ENCODE measurements at places on chromosomes 5 and 9. TPM values are rescaled to one million over a fixed set of nuclear protein-coding genes. Genes with fewer than 3 reads are reported as not detected.

PCDHGA2 gene
- 1.1 TPM for total RNA-seq

SPATA31E1 gene
- total RNA-seq: 0.09 TPM

QRFP gene
- not detected for total RNA-seq

DMRT3 gene
- total RNA-seq: not detected

ARSK gene
- total RNA-seq: 8.5 TPM

- DNase-seq: peak; percentile 87
Measured at GRCh38 chr5:134184155-134185135, 7.7 kb upstream of the SKP1 start.

DNA sequence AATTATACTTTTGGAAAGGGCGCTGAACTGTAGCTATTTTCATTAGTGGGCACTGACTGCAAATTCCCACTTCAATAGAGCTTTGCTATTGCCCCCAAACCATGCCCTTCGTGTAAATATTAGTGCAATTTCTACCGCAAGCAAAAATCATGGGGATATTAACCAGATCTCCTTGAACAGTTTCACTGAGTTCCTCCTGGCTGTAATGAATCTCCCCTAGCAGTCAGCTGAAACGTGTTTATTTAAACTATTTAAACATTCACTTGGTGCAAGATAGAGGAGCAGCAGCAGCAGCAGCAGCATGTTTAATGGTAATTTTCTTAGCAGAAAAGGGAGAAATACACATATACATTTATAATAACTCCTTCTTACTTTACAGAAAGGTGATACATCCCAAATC, 54.4 kb downstream of the ARRDC3 start:
- no peak for DNase-seq

DNA sequence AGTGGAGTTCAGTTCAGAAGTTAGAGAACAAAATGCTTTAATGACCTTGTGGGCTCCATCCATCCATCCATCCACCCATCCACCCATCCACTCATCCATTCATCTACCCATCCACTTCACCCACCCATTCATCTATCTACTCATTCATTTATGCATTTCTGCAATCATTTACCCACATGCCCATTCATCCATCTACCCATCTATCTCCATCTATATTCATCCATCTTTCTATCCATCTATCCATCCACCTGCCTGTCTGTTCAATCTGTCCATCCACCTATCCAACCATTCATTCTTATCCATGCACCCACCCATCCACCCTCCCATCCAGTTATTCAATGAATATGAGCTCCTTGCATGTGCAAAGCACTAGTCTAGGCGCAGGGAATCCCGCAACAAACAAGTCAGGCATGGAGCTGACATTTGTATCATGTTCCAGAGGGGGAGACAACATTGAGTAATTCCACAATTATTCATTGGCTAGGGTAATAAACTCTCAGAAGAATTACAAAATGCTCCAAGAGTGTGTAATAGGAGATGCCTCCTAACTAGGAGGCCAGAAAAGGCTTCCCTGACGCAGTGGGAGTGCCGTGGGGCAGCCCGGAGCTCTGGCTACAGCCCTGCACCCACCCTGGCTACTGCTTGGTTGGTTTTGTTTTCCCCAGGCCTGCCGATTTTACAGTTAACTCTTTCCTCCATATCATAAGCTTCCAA, 211.2 kb downstream of the NXNL2 start:
- DNase-seq: no peak

DNA sequence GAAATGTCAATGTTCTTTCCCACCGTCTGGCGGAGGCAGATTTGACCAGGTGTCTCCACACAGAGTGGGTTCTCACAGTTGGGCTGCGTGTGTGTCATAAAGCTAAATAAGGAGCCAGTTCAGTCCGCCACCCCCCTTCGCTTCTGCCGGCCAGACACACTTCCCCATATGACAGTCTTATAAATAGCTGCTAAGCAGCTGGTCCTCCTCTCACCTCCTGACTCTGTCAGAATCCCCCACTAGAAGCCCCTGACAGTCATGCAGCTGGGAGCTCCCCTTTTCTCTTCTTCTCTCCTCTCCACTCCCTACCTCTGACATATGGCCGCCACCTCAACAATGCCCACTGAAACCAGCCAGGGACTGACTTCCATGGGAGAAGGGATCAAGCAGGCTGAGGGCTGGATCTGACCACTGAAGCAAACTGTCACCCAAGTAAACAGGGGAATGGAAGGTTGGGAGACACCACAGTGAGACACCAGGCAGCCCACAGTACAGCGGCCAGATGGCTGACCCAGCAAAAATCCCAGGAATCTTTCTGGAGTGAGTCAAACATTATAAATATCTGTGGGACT, 141.9 kb upstream of the EFNA5 start:
- no peak for DNase-seq

GRCh38 chr9:109743696-109744095, 36.3 kb upstream of the PALM2AKAP2 start:
- DNase-seq: no peak

DNA sequence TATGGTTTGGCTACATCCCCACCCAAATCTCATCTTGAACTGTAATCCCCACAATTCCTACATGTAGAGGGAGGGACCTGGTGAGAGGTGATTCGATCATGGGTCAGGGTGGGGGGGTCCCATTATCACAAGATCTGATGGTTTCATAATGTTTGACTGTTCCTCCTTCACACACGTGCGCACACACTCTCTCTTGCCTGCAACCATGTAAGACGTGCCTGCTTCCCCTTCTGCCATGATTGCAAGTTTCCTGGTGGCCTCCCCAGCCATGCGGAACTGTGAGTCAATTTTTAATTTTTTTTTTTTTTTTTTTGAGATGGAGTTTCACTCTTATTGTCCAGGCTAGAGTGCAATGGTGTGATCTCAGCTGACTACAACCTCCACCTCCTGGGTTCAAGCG, 27.0 kb downstream of the FAM169A start:
- no peak for DNase-seq
